ENCODE measurements at places on chromosomes 16 and 17.

GRCh38 chr17:70493277-70493874 lies 324.0 kb downstream of the KCNJ2 start:
- no peak for DNase-seq

GRCh38 chr16:17339764-17340541 lies 130.8 kb downstream of the XYLT1 start:
- no peak for DNase-seq

DNA sequence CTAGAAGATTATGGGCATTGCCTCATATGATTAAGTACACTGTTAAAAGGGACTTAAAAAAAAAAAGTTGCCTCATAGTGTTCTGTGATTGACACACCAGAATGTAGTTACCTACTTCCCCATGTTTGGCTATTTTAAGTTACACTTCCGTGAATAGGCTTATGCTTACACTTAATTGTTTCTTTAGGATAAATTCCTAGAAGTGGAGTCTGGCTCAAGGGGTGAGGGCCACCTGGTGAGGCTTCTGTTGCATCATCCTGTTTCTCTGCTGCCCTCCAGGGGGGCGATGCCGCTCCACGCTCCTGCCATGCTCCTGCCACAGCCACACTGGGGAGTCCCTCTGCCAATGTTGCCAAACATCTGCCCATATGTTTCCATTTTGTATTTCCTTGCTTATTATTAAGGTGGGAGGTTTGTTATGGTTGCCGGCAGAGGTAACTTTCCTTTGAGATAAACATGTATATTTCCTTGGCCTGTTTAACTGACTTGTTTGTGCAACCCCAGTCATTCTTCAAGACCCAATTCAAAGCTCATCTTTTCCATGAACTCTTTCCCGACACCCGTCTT lies 73.1 kb downstream of the KSR1 start:
- no peak for DNase-seq

- DNase-seq: no peak
Measured at GRCh38 chr16:66574531-66574930, 4.7 kb upstream of the CMTM2 start.

GRCh38 chr17:58313815-58314705 lies 14.5 kb downstream of the TSPOAP1 start:
- DNase-seq: no peak

DNA sequence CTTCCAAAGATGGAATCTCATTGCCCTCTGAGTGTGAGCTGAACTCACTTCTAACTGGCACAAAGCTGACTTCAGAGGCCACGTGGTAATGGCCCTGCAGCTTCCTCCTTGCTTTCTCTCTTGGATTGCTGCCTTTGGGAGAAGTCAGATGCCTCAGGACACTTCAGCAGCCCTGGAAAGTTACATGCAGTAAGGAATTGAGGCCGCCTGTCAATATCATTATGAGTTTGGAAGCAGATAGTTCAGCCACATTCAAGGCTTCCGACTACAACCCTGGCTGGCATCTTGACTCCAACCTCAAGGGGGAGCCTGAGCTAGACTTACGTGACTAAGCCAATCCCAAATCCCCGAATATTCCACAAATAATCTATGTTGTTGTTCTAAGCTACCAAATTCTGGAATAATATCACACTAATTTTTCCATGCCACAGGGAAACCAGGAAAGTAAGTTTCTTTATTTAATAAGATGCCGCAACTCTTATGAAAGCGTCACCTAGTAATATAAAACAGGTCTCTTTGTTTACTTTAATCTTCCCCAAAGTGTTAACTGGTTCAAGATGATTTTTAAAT lies 13.6 kb downstream of the CEP20 start:
- DNase-seq: no peak

DNA sequence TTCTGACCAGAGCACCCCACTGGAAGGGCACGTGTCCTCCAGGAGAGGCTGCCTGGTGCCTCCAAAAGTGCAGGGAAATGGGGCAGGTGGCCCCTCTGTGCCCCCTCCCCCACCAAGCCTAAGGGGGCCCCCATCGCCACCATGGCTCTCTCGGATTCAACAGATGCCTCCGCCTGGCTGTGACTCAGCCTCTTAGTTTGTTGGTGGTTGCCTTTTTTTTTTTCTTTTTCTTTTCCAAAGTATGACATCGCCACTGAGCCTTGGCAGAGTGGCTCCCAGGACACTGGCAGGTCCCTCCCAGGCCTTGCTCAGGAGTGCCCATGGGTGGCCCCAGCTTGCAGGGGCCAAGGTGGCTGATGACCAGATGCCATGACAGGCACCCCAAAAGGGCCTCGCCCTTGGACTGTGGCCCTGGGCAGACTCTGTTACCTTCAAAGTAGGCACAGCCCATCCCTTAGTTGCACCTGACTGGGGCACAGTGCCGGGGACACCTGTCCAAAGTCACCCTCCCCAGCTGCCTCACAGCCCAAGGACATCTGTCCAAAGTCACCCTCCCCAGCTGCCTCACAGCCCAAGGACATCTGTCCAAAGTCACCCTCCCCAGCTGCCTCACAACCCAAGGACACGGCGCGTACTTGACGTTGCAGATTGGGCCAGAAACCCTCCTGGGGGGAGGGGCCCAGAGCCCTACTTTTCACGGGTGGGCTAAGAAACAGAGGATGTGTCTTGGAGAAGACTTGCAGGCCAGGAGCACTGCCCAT lies 29.6 kb downstream of the NPTX1 start:
- no peak for DNase-seq

- no peak for DNase-seq
Measured at GRCh38 chr17:63116967-63117830, 151.2 kb downstream of the TANC2 start.

- no peak for DNase-seq
Measured at GRCh38 chr17:49971199-49971847, 2.3 kb downstream of the DLX4 start.

DNA sequence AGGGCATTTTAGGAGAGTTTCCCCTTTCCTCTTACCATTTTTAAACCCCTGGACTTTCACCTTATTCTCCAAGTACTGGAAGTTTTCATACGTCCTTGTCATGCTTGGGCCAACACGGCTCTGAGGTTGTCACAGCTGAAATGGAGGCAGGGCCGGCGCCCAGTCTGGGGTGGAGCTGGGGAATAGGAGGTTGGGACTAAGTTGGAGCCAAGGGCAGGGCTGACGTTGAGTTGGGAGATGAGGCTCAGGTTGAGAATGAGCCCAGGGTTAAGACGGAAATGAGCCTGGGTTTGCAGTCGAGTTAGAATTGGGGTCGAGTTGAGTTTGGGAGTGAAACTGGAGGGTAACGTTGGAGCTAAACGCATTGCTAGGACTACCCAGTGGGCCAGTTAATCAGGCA lies 1.3 kb downstream of the CLEC10A start:
- no peak for DNase-seq

All from GM12891 (cell line).